Panc1 (cell line): ENCODE measurements at places on chromosomes 12 and 14.

- DNase-seq, result no peak
Measured at GRCh38 chr12:80830533-80831088, 107.1 kb downstream of the LIN7A start.

- no peak for DNase-seq
Measured at GRCh38 chr12:7884689-7885088, 12.0 kb upstream of the SLC2A14 start.

GRCh38 chr14:99779751-99780150 lies 13.5 kb upstream of the EML1 start:
- DNase-seq, result no peak

GRCh38 chr14:43651185-43651787 lies 855.8 kb downstream of the FSCB start:
- DNase-seq, result no peak

DNA sequence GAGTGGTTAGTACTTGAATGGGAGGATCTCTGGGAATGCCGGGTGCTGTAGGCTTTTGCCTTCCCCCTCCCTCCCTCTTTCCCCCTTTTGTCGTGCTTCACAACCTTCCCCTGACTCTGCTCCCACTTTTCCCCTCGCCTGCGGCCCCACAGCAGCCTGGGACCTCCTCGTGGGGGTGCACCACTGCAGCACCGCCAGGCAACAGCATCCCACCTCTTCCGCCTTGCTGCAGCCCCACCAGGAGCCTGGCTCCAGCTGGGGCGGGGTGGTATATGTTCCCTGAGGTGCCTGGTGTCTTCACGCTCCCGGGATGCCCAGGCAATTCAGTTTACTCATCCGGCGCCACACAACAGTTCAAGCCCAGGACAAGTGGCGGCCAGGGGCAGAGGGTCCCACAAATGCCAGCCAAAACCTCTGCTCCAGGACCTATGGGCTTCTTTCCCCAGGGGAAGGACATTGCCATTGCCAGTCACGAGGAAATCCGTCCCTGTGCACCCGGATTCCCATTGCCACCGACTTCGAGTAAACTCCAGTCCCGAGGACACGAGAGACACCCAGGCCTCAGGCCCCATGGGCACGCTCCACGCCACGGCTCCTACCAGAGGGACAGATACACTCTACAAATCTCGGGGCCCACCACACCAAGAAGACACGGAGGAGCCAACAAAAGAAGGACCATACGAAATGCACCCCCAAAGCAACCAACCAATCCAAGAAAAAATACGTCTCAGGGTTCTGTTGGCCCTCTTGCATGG lies 181.7 kb downstream of the ALG10 start:
- DNase-seq, result no peak

- DNase-seq, result no peak
Measured at GRCh38 chr12:109670731-109671130, 42.9 kb upstream of the FAM222A start.

- DNase-seq, result no peak
Measured at GRCh38 chr12:24902511-24903328, 46.2 kb downstream of the BCAT1 start.

GRCh38 chr12:16238661-16239060 lies 38.8 kb downstream of the SLC15A5 start:
- DNase-seq, result no peak

DNA sequence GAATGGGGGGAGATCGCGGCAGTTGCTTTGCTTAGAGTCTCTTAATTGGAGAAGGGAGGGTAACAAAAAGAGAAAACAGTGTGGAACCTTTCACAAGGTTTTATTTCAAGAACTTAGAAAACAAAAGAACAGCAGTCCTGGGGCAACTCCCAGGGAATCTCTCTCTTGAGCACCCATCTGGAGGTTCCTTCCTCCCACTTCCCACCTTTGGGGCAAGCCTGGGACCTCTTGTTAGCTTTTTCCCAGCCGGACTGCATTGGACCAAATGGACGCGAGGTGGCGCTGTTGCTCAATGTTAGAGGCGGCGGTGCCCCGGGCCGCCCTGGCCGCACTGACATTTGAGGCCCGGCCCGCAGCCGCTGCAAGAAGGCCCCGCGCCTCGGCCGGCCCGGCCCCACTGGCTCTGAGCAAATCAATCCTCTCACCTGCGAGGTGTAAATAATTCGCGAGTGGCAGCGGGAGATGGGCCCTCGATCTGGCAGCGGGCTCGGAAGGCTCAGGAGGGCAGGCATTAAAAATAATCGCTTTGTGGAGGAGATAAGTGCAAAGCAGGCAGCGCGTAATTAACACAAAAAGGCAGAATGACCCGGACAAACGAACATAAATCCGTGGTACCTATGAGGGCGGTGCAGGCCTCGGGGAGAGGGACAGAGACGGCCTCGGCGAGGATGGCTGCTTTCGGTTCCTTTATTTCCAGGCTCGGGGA lies 2.8 kb upstream of the HOXC8 start:
- DNase-seq, result no peak

DNA sequence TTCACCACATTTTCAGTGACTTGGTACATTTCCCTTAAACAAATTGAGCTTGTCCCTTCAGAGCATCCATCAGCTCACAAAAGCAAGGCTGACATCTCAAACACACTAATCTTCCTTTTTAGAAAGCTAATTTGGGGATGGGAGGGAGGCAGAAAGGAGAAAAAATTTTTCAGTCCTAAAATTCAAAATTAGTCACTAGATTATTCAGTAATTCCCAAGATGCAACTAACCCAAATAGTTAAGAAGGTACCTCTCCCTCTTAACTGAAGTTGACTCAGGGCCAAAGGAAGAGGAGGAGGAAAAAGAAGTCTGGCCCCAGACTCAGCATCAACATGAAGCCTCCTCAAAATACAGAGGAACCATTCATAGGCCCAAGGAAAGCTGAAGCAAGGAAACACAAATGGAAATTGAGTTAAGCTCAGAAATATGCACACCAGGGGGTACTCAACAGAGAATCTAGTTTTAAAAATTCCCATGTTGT lies 21.7 kb downstream of the CBX5 start:
- DNase-seq, result no peak

DNA sequence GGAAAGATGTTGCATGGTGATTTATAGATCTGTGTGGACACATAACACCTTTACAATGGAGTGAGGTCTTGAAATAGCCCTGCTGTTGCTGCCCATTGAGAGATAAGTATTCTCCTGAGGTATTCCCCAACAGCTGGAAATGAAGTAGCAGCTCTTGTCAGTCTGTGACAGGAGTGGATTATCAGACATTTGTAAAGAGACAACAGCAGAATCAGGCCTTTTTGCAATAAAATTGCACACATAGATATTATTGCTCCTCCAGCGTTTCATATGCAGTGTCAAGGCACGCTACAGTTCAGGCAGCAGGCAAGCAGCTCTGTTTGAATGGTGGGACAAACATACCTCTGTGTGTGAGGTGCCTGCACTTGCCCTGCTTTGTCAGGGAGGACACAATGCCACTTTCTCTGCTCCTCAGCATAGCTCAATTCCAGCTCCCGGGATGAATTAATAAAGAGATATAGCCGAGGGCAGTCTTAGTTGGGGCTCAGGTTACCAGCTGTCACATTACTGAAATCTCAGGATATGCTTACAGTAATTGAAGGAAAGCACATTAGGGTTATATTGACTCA lies 49.4 kb downstream of the BICD1 start:
- no peak for DNase-seq

GRCh38 chr12:12381982-12382381 lies 25.1 kb downstream of the BORCS5 start:
- DNase-seq, result no peak

DNA sequence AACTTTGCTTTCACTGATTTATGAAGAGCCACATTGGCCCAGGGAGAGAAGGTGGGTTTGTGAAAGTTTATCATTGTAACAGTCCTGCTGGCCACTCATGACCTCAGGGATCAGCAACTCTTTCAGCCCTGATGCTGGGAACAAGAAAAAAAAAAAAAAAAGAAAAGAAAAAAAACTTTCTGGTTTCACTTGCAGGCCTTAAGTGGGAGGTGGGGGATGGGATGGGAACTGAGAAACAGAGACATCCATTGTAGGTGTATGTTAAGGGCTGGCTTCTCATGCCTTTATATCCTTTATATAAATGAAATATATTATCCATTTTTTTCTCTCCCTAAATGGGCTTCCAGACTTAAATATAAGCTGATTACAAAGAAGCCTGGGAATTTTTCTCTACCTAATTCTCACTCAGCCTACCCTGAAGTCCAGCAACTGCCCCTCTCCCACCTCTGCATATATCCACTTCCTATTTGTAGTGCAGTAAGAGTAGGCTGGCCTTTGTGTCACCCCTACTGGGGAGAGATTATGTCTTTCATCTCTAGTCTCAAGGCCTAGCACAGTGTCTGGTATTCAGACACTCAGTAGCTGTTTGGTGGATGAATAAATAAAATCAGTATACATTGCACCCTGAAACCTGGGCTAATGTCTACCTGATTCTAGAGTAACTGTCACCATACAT lies 187.1 kb downstream of the KICS2 start:
- no peak for DNase-seq

- DNase-seq, result no peak
Measured at GRCh38 chr14:24880689-24881088, 169.3 kb downstream of the STXBP6 start.

- no peak for DNase-seq
Measured at GRCh38 chr12:70806043-70806442, 114.5 kb downstream of the PTPRR start.

DNA sequence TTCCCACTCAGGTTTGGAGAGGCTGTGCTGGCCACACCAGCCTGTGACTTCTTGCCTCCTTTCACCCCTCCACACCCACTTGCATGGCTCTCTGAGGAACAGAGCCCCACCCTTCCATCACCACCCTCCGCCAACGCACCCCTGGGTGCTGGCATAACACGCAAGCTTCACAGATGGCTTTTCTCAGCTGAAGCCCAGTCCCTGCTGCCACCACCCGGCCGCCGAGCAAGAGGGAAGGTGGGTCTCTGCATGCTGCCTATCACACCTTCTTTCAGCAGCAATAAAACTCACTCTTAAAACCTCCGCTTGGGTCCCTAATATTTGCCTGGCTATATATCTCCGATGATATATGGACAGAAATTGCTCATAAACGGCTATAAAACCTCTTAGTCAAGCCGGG lies 41.6 kb downstream of the SMUG1 start:
- no peak for DNase-seq

- no peak for DNase-seq
Measured at GRCh38 chr12:57712701-57713100, 18.8 kb downstream of the OS9 start.

- no peak for DNase-seq
Measured at GRCh38 chr12:124797321-124797720, 66.3 kb downstream of the SCARB1 start.

- no peak for DNase-seq
Measured at GRCh38 chr12:131379738-131380137, 331.2 kb upstream of the SFSWAP start.

- DNase-seq, result no peak
Measured at GRCh38 chr12:91105807-91106206, 5.5 kb downstream of the LUM start.

DNA sequence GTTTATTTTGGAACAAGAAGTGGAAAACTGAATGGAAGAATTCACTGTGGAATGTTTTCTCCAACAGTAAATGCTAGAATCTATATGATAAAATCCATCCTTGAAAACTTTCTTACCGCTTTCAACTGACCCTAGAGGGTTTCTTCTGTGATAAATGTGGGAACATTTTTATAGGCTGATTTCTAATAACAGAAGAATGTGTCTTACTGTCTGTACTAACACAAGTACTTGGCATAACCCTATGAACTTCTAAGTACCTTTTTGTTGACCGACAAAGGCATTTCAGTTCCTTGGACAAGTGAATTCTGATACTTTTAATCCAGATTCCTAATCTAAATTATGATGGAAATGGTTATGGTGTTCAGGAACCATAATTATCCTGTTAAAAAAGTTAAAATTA lies 1109.7 kb upstream of the FLRT2 start:
- DNase-seq, result no peak

GRCh38 chr12:11059784-11060183 lies 2.3 kb downstream of the TAS2R46 start:
- no peak for DNase-seq

GRCh38 chr12:79778802-79779448 lies 88.2 kb upstream of the PAWR start:
- DNase-seq, result no peak

DNA sequence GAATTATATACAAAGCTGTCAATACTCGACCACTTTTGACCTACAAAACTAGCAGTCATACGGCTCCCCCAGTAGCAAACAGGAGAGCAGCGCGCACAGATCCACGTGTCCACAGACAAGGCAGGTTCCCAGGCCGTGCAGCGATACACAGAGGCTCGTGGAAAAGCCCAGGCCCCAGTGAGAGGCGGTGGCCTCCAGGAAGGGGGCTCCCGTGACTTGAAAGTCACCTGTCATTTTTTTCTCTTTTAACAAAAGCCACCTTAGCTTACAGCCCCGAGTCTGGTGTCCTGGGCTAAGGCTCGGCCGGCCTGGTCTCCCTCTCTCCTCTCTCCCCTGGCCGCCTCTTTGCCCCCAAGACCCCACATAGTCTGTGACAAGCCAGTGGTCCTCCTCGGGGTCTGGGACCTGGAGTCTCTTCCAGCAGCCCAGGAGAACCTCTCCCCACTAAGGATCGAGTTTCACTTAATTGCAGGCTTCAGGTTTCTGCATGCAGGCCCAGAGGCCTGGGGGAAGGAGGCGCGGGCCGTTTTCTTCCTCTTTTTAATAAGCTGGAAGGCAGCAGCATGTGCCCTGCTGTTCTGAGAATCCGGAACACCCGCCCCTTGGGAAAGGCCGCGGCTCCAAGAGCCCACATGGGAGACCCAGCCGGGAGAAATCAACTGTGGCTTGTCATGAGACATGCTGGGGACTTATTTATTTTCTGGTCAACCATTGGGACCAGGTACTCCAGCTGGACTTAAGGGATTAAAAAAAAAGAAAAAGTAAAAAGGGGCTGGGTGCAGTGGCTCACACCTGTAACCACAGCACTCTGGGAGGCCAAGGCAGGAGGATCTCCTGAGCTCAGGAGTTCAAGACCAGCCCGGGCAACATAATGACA lies 15.9 kb downstream of the NCOR2 start:
- DNase-seq, result no peak

- no peak for DNase-seq
Measured at GRCh38 chr12:4979737-4980136, 63.9 kb upstream of the KCNA5 start.

DNA sequence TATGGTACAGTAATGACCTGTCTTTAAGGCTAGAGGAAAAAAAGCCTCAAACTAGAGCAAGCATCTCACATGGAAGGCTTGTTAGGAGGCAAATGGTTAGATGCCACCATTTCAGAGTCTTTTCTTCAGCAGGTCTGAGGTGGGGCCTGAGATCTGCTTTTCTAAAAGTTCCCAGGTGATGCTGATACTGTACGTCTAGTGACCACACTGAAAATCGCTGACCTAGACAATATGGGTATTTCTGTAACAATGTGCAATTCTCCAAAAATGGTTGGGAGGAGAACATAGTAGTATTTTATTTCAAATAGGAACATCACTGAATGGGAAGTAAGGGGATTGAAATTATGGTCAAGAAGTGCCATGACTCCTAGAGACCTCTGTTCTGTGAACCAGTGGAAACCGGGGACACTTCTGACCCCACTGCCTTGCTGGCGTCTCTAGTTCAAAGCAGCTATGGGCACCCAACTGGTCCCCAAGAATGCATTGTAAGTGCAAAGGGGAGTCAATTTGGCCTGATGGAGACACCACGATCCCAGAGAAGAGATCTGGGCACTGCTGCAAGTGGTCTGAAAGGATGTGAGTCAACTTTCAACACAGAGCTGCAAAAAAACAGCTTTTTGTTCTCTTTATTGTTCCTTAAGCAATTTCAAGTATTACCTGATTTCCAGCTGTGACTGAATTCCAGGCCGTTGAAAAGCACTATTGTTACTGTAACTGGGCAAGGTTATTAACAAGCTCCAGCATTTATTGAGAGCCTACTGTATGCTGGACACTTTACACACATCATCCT lies 54.4 kb upstream of the PLEKHG7 start:
- no peak for DNase-seq
